ENCODE measurements at places on chromosomes 4 and X.

GRCh38 chrX:30141966-30142365 is 73.4 kb upstream of the MAGEB2 start:
- no peaks in the 10 kb centered on the region for H3K36me3 ChIP-seq
- DNase-seq, result peak; percentile 60
- H3K4me3 ChIP-seq, result no peak overlapping the region
- H3K4me1 ChIP-seq, result no peaks in the 10 kb centered on the region
- no peak overlapping the region for H3K27ac ChIP-seq

DNA sequence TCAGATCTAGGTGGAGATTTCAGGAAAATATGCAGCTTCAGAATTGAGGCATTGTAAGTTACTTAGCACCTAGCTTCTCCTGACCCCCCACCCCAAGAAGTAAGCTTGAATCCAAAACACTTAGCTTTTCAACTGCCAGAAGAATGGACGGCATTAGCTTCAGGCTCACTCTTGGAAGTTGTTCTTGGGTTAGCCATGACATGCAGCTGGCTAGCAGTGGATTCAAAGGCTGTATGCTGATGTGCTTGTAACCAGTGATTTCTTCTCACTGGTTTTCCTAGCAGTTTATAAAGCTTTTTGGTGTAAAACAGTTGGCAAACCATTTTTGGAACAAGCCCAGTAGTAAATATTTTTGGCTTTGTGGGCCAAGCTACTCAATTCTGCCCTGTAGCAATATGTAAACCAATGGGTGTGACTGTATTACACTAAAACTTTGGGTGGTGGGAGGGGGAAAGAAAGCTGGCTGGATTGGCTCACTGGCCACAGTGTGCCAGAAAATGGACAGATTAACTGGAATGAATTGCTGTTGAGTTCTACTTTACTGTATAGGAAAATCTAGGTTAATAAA is 85.6 kb downstream of the SHROOM2 start:
- peaks cover 1% of the 10 kb centered on the region for H3K4me1 ChIP-seq
- H3K27me3 ChIP-seq, result no peaks in the 10 kb centered on the region
- DNase-seq, result no peak
- H3K27ac ChIP-seq, result no peak overlapping the region
- peaks cover 5% of the 10 kb centered on the region for H3K36me3 ChIP-seq
- no peak overlapping the region for H3K4me3 ChIP-seq

DNA sequence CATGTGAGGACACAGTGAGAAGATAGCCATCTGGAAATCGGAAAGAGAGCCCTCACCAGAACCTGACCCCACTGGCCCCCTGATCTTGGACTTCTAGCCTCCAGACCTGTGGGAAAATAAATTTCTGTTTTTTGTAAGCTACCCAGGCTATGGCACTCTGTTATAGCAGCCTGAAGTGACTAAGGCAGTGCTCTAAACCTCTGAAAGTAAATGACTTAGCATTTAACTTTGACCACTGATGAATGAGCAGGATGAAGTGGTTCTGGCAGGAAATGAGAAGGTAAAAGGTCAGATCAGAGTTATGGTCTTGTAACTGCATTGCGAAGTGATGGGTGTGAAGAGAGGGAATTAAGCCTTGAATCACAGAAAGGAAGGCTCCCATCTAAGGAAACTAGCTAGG is 17.0 kb downstream of the GPAT3 start:
- H3K27ac ChIP-seq, result peak overlapping the region; percentile 18
- peak; percentile 76 for DNase-seq
- H3K4me1 ChIP-seq, result peaks cover 5% of the 10 kb centered on the region
- no peak overlapping the region for H3K4me3 ChIP-seq
- H3K36me3 ChIP-seq, result no peaks in the 10 kb centered on the region

- no peak for DNase-seq
- H3K27ac ChIP-seq, result no peak overlapping the region
- H3K4me3 ChIP-seq, result no peak overlapping the region
- H3K27me3 ChIP-seq, result no peaks in the 10 kb centered on the region
- no peaks in the 10 kb centered on the region for H3K36me3 ChIP-seq
These were observed 119.3 kb downstream of the ADAMTS3 start for GRCh38 chr4:72449705-72450104.

DNA sequence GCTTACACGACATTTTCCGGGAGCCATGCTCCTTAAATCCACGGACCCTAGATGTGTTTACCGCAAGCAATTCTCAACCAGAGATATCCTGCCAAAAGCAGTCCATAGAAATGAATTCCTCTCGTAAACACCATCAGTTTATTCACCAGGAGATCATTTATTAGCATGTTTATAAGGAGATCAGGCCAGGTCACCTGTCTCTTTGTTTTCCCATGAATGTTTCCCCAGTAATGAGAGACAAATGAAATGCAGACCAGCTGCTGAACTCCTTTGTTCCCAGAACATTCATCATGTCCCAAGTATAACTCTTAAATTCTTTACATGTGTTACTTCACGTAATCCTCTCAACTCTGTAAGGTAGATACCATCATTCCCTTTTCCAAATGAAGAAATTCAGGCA is 137.1 kb downstream of the DDX53 start:
- H3K36me3 ChIP-seq, result no peaks in the 10 kb centered on the region
- no peaks in the 10 kb centered on the region for H3K4me1 ChIP-seq
- no peak overlapping the region for H3K27ac ChIP-seq

- no peak overlapping the region for H3K4me3 ChIP-seq
- DNase-seq, result no peak
- no peaks in the 10 kb centered on the region for H3K27me3 ChIP-seq
- no peaks in the 10 kb centered on the region for H3K36me3 ChIP-seq
These were observed 11.0 kb downstream of the LNX1 start for GRCh38 chr4:53580274-53580673.

DNA sequence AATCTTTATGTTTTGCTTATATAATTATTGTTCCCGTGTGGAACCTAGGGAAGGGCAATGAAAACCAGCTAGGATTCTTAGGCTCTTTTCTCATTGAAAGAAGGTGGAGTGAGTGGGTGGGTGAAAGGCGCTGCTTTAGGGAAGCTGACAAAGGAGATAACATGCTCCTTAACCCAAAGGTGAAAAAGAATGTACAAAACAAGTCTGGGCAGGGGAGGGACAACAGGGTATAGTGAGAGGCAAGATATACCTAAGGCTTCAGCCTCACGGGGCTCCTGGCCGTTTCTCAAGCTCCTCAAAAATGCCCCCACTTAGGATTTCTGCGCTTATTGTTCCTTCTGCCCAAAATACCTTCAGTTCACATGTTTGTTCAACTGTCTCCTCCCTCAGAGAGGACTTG is 1.8 kb downstream of the SH2D1A start:
- H3K36me3 ChIP-seq, result no peaks in the 10 kb centered on the region
- H3K27ac ChIP-seq, result no peak overlapping the region
- DNase-seq, result no peak
- no peaks in the 10 kb centered on the region for H3K4me1 ChIP-seq

DNA sequence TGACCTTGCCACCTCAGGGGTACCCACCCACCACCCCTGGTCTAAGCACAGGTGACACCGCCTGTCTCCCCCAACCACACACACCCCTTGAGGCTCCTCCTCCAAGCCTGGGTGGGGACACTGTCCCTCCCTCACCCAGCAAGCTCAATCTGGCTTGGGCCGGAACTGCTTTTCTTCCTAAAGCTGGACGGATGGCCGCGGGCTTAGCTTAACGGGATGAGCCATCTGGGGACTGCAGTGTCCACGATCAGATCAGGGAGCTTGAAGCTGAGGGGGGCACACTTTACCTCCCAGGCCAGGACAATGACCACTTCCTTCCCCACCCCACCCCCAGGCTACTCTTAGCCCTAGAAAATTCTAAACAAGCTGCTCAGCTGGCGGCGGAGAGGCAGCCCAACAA is 1.0 kb upstream of the SLC6A8 start:
- peaks cover 5% of the 10 kb centered on the region for H3K36me3 ChIP-seq
- H3K4me1 ChIP-seq, result peaks cover 16% of the 10 kb centered on the region
- no peak overlapping the region for H3K4me3 ChIP-seq
- H3K27me3 ChIP-seq, result peaks cover 22% of the 10 kb centered on the region

GRCh38 chrX:43556207-43556606 is 99.9 kb upstream of the MAOA start:
- no peak for DNase-seq
- no peak overlapping the region for H3K27ac ChIP-seq
- no peaks in the 10 kb centered on the region for H3K36me3 ChIP-seq
- H3K4me1 ChIP-seq, result no peaks in the 10 kb centered on the region
- peaks cover 22% of the 10 kb centered on the region for H3K27me3 ChIP-seq
- no peak overlapping the region for H3K4me3 ChIP-seq

GRCh38 chr4:64799751-64800150 is 390.5 kb upstream of the TECRL start:
- no peaks in the 10 kb centered on the region for H3K4me1 ChIP-seq
- no peaks in the 10 kb centered on the region for H3K27me3 ChIP-seq
- H3K36me3 ChIP-seq, result no peaks in the 10 kb centered on the region
- no peak for DNase-seq

DNA sequence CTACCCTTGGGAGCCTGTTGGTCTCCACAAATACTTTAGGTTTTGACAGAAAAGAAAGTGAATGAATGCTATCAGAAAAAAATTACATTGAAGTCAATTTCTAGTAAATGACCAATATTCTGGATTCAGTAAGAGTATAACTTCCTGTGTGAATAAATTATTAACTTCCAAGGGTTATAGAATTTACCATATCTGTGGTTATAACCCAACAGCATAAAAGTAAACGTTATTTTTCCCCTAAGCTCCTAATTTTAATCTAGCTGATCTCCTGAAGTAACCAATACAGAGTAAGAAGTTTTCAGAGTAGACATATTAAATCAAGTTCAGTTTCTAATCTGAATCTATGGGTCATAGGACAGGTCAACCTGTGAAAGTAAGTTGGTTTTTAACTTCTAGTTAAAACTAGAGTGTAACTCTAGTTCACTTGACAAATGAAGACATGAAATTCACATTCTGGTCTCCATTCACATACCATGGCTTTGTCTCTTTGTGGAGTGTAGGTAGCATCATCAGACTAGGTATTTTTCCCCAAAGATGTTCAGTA is 22.8 kb downstream of the DTHD1 start:
- no peak overlapping the region for H3K4me3 ChIP-seq
- no peaks in the 10 kb centered on the region for H3K27me3 ChIP-seq
- no peak for DNase-seq
- no peaks in the 10 kb centered on the region for H3K36me3 ChIP-seq
- H3K4me1 ChIP-seq, result no peaks in the 10 kb centered on the region

DNA sequence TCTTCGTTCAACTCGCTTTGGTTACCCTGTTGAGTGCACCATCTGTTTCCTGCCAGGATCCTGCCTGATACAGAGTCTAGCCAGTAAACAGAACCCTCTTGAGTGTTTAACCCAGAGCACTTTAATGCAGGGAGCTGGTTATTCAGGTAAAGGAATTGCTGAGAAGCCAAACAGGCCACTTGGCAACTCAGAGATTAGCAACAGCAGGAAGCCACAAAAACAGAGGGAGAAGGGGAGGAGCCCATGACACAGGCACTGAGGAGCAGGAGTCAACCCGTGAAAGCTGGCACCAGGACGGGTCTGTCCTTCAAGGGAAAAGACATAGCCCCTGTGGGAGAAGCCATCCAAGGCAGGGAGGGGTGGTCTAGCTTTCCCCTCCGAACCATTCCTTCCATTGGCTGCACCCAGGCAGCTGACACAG is 641.4 kb downstream of the ZNF674 start:
- peaks cover 68% of the 10 kb centered on the region for H3K27me3 ChIP-seq
- peaks cover 2% of the 10 kb centered on the region for H3K4me1 ChIP-seq
- no peak for DNase-seq
- no peaks in the 10 kb centered on the region for H3K36me3 ChIP-seq
- H3K27ac ChIP-seq, result no peak overlapping the region
- no peak overlapping the region for H3K4me3 ChIP-seq

DNA sequence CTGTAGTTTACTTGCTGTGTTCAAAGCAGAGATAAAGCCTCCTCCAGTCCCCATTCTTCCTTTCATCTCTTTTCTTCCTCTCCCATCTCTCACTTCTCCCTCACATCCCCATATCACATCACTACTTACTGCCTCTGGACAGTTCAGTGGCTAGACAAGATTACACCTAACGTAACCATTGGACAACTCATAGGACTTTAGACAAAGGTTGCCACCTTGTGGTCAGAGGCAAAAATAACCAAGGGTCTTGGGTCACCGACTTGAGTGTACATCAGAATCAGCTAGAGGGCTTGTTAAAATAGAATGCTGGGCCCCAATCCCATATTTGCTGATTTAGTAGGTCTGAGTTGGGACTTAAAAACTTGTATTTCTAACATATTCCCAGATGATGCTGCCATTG is 109.3 kb upstream of the DGKK start:
- no peaks in the 10 kb centered on the region for H3K36me3 ChIP-seq
- no peaks in the 10 kb centered on the region for H3K4me1 ChIP-seq
- H3K27me3 ChIP-seq, result no peaks in the 10 kb centered on the region

DNA sequence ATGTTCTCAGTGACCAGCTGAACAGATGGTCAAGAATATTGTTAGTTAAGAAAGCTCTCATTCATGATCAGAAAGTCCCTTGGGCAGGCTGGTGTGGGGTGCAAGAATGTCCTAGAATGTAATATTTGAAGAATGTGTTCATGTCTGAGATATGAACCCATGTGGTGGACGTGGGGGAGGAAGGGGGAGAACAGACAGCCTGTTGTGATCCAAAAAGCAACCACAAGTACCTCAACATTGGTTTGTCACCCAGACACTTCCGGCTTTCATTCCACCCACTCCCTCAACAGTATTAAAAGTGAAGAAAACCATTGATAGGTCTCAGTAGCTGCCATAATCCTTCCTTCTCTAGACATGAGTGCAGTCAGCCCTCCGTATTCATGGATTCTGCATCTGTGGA is 82.2 kb downstream of the MAML3 start:
- H3K4me3 ChIP-seq, result no peak overlapping the region
- no peak for DNase-seq
- no peaks in the 10 kb centered on the region for H3K36me3 ChIP-seq
- H3K27ac ChIP-seq, result peak overlapping the region; percentile 50
- H3K4me1 ChIP-seq, result peaks cover 5% of the 10 kb centered on the region

GRCh38 chr4:103753868-103754653 is 34.3 kb upstream of the TACR3 start:
- no peak overlapping the region for H3K4me3 ChIP-seq
- no peak for DNase-seq

DNA sequence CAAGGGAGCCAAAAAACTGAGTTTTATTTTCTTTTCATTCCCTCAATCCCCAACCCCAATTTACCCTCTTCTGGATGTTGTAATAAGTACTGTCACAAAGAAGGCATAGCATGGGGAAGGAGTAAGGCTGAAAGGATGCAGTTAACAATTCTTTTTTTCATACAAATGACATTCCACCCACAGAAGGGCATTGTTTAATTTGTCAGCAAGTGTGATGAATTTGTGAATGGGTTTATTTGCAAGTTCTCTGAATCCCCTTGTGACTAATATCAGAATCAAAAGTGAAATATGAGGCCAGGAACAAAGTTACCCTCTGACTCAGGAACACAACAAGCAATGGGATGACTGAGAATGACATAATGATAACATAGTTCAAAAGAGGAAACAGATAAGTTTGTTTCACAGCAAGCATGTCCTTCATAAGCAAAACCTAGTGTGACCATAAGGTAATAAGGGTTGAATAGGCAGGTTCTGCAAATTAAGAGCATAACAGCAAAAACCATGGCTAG is 2.1 kb downstream of the GEMIN8 start:
- peaks cover 3% of the 10 kb centered on the region for H3K4me1 ChIP-seq
- peak; percentile 22 for DNase-seq

GRCh38 chr4:183321079-183321478 is 1.0 kb upstream of the CLDN22 start:
- no peak overlapping the region for H3K27ac ChIP-seq
- peaks cover 13% of the 10 kb centered on the region for H3K36me3 ChIP-seq
- peaks cover 1% of the 10 kb centered on the region for H3K4me1 ChIP-seq
- no peak overlapping the region for H3K4me3 ChIP-seq

Measured in mesenchymal stem cell (in vitro differentiated cells and primary cell).